ENCODE measurements at places on chromosomes 6 and 20.

DNA sequence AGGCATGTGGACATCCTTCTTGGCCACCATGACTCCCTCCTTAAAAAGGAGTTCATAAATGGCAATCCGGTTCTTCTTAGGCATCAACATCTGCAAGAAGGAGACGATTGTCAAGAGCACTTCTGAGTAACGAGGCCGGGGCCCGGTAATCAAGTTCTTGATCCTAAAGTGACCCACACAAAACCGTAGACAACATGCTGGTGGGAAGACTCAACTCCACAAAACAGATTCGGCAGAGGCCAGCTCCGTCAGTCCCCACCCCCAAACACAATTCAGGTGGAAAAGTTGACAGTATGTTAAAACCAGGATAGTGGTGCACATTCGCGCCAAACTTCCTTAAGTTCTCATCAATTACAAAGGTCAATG is 754 bp downstream of the RPS10 start:
- DNase-seq, result no peak

- no peak for DNase-seq
Observed at GRCh38 chr20:36971103-36971502, 19.6 kb upstream of the SAMHD1 start.

- peak; percentile 48 for DNase-seq
Observed at GRCh38 chr6:106125925-106126435, 39.8 kb downstream of the PRDM1 start.

DNA sequence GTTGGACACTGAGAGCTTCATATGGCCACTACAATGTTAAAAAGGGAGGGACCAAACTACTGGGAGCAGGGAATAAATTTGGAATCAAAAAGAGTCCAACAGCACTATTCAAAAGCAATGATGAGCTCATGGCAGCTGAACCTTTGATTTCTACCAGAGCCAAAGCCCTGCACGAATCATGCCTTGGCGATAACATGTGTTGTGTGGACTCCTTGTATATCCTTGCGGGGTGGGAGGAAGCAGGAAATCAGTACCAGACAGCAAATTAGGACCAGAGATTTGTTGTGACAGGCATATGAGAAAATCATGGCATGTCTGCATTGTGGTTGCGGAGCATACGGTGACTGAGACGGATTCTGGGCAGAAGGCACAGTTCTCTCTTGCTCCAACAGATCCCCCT is 85.6 kb upstream of the EMILIN3 start:
- no peak for DNase-seq

DNA sequence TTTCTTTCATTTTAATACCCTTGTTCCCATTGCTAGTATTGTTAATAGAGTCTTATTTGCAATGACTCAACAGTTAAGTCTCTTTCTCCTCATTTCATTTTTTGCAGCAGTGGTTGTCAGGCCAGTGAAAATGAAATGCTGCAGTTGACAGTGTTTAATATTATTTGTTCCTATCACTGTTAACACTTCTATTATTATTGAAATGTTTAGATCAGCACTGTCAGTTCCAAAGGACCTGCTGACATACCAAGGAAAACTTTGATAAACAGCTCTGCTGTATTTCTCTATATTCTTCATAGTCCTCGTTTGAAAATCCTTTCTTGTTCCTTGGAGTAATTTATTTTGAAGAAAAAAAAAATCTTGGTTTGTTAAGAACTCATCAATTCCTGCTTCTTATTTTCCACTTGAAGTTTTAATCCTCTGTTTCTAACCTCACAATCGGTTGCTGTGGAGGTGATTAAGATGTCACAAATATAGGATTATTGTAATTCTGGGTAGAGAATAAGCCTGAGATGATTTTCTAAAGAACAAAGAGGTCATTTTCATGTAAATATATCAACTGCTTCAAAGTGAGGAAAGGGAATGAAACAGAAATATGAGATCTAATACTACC is 1065.9 kb upstream of the CITED2 start:
- DNase-seq, result no peak

DNA sequence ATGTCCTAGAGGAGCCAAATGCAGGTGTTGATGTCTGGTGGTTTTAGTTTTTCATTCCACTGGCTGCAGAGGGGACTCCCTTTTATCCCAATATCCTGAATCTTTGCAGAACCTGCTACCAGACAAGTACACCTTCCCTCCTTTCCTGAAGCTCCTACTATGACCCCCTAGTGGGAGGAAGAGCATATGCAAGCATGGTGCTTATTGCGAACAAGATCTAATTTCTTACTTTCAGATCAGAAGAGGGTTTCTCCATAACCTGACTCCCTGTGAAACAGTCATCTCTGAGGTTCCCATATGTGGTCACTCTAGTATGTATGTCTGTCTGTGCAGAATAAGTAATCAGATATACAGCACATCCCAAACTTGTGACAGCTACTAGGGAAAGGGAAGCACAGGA is 277.2 kb downstream of the ARHGAP18 start:
- no peak for DNase-seq

- no peak for DNase-seq
Observed at GRCh38 chr20:5197270-5197827, 70.5 kb downstream of the CDS2 start.

GRCh38 chr6:87825821-87826221 is 123.8 kb upstream of the AKIRIN2 start:
- DNase-seq, result no peak

DNA sequence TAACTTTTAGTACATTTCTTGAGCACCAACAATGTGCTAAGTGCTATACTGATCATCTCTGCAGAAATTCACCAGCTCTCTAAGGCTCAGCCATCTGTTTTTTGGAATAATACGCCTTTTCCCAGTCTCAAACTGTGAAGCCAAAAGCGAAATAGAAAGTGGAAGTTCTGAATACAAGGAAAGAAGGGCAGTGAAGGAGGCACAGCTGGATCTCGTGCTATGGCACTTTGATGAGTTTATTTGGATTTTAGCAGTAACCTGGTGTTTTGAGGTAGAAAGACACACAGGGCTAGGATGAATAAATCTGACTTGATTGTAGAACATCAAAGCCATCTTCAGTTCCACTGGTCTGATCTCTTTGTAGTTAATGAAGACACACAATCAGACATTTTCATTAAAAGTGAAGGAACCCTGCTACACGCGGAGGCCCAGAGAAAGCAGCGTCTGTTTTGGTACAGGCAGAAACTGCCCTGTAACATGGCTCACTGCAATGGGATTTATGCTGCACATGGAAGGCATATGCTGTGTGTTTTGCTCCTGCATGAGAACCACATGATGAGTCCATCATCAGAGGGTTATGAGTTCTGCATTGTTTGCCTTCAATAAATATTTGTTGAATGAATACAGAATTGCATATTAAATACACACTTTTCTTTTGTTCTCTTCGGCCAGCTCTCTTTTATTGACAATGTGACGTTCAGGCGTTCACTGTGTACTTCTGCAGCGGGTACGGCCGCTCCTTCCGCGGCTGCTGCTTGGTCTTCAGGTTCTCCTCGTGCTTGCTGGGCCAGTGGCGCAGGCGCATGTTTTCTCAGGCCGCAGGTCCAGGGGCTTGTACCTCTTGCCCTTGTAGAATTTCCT is 100.9 kb downstream of the PREP start:
- DNase-seq, result no peak

GRCh38 chr6:30907758-30908591 is at the start of gene GTF2H4:
Gene GTF2H4 (plus strand): TSS chr6:30908207.
- DNase-seq, result peak; percentile 89

DNA sequence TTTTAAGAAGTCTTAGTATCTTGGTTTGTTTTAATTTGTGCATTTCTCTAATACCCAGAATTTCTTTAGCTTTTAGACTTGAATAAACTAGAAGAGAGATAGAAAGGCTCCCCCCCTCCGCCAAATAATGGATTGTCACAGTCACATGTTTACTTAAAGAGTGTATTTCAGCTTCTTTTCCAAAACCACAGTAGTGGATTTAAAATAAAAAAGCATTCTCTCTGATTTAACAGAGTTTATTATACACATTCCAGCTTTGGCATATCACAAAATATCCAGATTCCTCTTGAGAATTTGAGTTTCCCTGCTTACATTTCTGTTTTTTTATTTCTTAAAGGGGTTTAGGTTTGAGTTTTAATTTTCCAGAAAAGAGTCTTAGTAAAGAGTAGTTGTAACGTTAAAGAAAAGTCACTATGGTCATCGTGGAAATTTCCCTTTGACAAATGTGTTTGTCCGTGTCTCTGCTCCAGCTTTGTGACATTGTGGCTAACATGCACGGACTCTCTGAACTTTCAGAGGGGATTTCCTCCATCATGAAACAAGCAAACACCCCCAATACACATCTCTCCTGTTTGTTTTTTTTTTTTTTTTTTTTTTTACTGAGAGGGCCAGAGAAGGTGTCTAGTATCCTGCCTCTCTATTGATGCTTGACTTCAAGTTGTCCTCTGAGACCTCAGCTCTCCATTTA is 113.5 kb upstream of the SUPT3H start:
- DNase-seq, result no peak

Measured in activated T-helper 9 cell treated with anti-CD3 and anti-CD28 coated beads, Interleukin-2, amount 50 U/mL, for 16 hours (primary cell).